Kidney (tissue), 22 donors: ENCODE measurements at places on chromosomes 11 and 22. TPM values are rescaled to one million over a fixed set of nuclear protein-coding genes. Genes with fewer than 3 reads are reported as not detected.

- DNase-seq, result peak; percentile 55
Observed at GRCh38 chr11:45384711-45385241, 98.6 kb upstream of the SYT13 start.

GRCh38 chr11:27464289-27464696 lies 8.3 kb downstream of the LGR4 start:
- DNase-seq, result peak; percentile 49

DNA sequence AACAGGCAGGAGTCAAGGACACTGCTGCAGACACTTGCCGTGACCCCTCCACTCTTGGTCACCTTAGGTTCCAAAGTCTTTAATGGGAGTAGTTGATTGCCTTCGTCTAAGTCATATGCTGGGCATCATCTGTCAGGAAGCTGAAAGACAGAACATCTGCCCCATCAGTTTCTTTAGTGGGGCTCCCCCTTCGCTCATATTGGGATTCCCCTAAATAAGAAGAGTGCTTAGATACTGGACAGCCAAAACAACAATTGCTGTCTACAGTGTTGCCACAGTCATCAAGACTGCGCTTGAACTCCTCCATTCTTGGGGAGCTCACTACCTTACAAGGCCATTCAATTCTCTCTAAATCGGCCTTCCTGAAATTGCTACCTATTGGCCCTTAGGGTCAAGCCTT lies 58.5 kb downstream of the UBASH3B start:
- DNase-seq, result no peak

FAM181B gene
- 1.3 TPM for total RNA-seq

MEI1 gene
- total RNA-seq, result 14.6 TPM

GRCh38 chr11:27296497-27296896 lies 66.5 kb downstream of the CCDC34 start:
- DNase-seq, result no peak

CDC45 gene
- total RNA-seq, result 1.1 TPM

DNA sequence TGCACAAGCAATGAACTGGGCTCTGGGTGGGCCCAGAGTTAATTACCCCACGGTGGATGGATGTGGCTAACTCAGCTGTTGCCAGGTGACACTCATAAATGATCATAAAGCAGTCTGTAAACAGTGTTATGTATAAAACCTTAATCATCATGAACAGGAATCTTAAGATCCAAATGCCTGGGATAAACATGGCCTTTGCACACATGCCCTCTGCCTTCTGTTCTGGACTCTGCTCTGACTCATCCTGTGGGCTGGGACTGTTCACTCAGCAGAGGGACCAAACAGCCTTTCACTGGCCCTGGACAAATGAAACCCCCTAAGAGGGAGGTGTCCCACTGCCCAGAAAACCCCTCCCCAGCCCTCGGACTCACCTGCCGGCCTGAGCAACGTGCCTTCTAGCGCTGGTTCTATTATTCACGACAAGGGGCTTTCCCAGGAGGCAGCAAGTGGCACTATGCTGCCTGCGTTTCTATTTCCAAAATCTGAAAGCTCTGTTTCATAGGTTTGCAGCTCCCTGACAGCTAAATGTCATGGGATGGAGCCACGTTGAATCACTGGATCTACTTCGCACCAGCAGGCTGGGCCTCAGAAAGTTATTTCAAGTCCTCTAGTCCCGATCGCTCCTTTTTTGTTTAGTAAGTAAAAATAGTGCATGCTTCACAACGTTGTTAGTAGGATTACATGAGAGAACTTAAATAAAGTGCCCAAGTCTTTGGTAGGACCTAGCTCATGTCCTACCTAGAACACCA lies 53.0 kb downstream of the LARGE1 start:
- DNase-seq, result no peak

SCUBE1 gene
- total RNA-seq, result 7.1 TPM

DNA sequence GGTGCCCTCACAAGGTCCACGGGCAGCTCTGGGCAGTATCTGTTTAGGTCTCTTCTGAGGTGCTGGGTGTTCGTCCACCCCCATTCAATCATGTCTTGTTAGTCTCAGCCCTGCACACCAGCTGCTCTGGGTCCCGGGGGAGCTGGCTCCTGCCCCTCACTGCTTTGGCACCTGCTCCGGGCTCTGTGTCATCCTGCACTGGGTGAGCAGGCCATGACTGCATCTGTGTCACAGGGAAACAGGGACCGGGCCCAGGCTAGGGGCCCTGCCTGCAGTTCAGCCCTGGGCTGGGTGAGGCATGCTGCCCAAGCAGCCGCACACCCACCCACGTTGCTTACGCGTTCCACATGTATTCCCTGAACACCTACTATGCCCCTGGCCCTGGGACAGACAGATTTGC lies 43.9 kb downstream of the ELFN2 start:
- no peak for DNase-seq

DNA sequence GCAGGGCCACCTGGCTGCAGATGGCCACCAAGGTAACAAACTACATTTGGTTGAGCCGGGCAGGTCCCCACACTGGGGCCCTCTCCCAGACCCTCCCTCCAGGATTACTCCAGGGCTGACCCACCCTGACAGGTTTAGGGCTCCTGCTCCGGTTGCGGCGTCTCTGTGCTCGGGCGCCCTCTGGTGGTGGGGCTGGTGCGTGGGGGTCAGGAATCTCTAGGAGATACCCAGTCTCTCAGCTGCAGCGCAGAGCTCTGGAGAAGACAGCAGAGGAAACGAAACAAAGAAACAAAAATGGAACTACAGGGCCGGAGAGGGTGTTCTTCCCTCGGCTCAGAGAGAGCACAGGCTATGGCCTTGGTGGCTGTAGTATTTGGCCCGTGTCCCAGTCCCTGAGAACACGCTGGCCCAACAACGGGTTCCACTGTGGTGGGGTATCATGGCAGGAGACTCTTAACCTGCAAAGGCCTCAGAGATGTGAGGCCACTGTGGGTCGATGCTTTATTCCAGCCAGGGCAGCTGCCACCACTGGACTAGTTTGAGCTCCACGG lies 2.4 kb downstream of the C11orf96 start:
- no peak for DNase-seq

DNA sequence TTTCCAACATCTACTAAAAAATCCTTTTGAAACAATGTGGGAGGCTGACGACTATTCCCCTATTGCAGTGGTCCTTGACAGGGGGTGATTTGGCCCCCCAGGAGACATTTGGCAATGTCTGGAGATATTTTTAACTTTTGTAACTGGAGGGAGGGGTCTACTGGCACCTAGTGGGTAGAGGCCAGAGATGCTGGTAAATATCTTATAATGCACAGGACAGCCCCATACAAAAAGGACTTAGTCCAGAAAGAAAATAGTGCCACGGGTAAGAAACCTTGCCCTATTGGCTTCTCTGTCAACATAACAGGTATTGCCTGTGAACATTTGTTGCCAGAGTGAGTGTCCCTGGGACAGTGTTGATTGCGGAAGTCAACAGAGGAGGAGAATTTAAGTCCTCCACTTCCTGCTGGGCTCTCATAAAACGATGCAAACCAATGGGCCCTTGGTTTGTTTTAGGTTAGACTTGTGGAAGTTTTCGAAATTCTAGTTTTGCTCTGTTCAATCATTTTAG lies 101.6 kb downstream of the MAML2 start:
- DNase-seq, result no peak

ANGPTL5 gene
- not detected for total RNA-seq

NRGN gene
- 17.9 TPM for total RNA-seq

GRCh38 chr11:57477507-57478189 lies 17.3 kb downstream of the RTN4RL2 start:
- DNase-seq, result no peak

- no peak for DNase-seq
Observed at GRCh38 chr11:106072804-106073203, 4.3 kb downstream of the KBTBD3 start.

GRCh38 chr11:75365711-75366181 lies 14.3 kb upstream of the ARRB1 start:
- no peak for DNase-seq

GRCh38 chr11:10522921-10523320 lies 18.1 kb downstream of the RNF141 start:
- DNase-seq, result no peak

ELMOD1 gene
- 0.47 TPM for total RNA-seq

- no peak for DNase-seq
Observed at GRCh38 chr11:30810116-30810515, 224.0 kb upstream of the MPPED2 start.

GRCh38 chr11:107494055-107494454 lies 36.4 kb upstream of the CWF19L2 start:
- no peak for DNase-seq

GRCh38 chr11:131966667-131967066 lies 596.3 kb downstream of the NTM start:
- DNase-seq, result no peak

- no peak for DNase-seq
Observed at GRCh38 chr11:126943316-126943715, 57.3 kb downstream of the KIRREL3 start.

GRCh38 chr11:61994981-61995380 lies 27.5 kb upstream of the FTH1 start:
- DNase-seq, result no peak

APOBEC3H gene
- 0.79 TPM for total RNA-seq

DNA sequence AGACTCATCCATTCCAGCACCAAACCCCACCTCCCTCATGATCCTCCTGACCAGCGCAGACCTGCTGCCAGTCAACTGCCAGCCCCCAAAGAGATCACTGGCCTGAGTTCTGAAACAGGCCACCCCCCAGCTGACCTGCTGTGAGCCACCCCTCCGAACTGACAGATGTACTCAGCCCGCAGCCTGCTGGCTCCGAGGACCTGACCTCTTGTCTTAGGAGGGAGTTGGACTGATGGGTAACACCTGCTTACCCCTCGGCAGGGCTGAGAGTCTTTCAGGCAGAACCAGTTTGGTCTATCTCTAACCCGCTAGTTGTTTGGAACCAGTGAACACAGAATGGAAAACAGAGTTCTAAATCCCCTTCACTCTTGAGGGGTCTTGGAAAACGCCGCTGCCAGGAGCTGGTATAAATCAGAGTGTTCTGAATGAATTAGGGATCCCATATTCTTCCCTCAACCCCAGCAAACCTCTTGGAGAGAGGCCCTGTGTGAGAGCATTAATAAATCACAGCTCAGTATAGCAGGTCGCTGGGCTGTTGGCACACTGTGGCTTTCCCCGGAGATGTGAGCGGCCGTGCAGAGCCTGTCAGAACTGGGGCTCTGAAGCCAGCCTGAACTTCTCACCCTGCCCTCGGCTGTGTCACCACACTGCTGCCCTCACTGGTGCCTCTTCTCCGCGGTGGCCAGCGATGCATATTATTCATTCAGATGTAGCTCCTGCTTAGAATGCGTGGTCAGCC lies 165.1 kb upstream of the NCAM1 start:
- DNase-seq, result peak; percentile 93

SH3BP1 gene
- 12.8 TPM for total RNA-seq

- no peak for DNase-seq
Observed at GRCh38 chr11:15213471-15214231, 98.9 kb downstream of the INSC start.

DNA sequence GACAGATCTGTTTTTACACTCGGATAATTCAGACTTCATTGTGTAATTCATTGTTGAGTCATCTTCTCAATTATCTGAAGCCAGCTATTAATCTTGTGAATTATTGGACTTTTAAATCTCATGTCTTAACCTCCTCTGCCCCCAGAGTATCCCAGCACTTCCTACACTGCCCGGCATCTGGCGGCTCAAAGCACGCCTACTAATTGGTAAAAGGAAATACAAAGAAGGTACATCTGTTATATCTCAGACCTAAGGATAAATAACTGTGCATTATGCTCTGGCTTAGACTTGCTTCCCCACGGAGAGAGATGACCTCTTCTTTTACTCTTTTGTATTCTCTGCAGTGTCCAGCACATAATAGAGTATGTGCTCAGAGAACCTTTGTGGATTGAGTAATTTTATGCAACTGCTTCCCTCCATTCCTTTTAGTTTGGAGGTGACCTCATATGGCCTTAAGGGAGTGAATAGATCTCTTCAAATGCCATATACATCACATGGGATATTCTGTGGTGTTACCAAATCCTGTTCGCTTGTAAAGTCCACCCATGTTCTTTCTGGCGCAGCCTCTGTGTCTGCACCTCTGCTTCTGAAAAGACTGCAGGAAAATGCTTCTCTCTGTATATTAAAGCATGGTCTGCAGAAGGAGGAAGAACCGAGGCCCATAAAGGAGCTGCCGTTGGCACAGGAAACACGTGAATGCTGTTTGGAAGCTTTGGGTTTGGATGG lies 125.6 kb upstream of the SORL1-AS1 start:
- no peak for DNase-seq

MYBPC3 gene
- total RNA-seq, result 0.19 TPM

DEFB131B gene
- total RNA-seq, result not detected

DCPS gene
- 24.2 TPM for total RNA-seq

DNA sequence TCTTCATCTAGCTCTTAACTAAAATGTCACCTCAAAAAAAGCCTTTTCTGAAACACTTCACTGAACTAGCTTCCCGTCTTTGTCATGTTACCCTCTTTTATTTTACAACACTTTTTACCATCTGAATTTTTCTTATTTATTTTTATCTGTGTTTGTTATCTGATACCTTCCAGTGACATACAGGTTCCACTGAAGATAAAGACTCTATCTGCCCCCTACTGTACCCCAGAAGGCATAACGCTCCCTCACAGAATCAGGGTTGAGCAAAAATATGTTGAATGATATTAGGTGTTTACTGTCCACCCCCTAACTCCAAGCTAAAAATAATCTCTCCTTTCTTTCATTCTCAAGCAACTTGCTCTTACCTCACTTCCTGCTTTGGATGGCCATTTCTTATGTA lies 654.2 kb downstream of the NELL1 start:
- DNase-seq, result no peak

DNA sequence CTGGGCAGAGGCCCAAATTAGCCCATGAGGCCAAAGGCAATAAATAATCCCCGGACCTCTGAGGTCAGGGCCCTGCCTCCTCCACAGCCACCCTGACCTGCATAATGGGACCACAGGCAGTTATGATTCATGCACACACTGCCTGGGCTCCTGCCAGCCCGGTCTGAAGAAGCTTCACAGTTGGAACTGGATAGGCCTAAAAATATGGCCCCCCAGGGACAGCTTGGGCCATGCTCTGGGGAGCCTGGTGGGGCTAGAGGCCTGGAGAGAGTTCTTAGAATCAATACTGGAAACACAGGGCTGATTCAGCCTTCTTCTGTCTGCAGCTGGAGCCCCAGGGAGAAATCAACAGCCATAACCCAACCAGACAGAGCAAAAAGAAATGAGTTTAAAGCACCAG lies 112.8 kb upstream of the CADM1 start:
- peak; percentile 55 for DNase-seq

- no peak for DNase-seq
Observed at GRCh38 chr11:29256580-29256979, 760.2 kb downstream of the KCNA4 start.

PAMR1 gene
- total RNA-seq, result 2.2 TPM

PGA5 gene
- 0.35 TPM for total RNA-seq

- DNase-seq, result peak; percentile 95
Observed at GRCh38 chr22:27100789-27101188, 443.4 kb downstream of the MIAT start.

KDM4E gene
- total RNA-seq, result not detected

SYT12 gene
- total RNA-seq, result 4.2 TPM

- DNase-seq, result no peak
Observed at GRCh38 chr22:49489821-49490220, 337.9 kb downstream of the BRD1 start.

DNA sequence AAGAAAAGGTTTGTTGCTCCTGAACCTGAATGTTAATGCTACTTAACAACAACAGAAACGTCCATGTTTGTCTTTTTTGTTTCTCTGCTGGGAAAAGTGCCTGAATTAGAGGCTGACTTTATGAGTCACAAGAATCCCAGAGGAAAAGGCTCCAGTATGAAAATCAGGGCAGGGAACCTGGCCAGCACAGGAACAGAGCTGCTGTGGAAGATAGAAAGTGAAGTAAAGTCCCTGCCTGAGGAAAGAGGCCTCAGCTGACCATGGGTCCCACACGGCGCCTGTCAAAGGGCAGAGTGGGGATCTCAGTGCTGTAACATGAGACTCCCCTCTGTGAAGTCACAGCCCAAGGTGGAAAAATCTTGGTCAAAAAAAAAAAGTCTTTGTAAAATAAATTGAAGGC lies 632.3 kb upstream of the CCDC90B start:
- DNase-seq, result no peak
